ENCODE measurements at places on chromosomes 3 and 15.

DNA sequence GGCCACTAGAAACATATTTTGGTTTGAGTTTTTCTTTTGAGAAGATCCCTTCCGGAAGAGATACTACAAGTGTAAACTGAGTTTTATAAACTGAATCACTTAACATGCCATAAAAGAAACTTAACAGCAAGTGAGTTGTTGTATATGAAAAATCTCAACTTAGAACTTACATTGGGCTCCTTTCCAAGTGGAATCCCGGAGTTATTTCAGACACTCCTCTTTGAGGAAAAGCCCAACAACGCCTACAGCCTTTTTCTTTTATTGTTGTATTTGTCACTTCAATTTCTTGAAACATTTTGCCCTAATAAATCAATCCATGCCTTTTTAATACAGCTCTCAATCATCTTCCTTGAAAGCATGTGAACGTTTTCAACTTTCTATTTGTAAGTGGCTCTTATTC lies 137.3 kb downstream of the FEZF2 start:
- no peak for DNase-seq

GRCh38 chr3:23275814-23276213 lies 72.7 kb downstream of the UBE2E2 start:
- no peak for DNase-seq

GRCh38 chr3:107598926-107599771 lies 76.4 kb downstream of the BBX start:
- DNase-seq, result peak; percentile 35

DNA sequence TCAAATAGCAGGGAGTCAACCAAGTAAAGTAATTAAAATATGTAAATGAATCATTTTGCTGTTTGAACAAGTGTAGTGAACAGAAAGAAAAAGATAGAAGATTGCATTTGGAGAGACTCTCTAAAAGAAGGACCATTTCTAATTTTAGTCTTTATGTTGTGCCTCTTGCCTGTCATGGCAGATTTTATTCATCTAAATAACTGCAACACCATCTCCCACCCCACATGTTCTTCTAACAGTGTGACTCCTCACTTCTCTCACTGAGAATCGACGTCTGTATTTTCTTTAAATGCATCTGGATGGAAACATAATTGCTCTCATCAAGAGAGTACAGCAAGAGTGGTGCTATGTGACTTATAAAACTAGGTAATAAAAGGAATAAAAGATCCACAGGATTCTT lies 439.9 kb upstream of the GBE1 start:
- DNase-seq, result no peak

GRCh38 chr3:53677413-53677812 lies 168.8 kb downstream of the CHDH start:
- no peak for DNase-seq

DNA sequence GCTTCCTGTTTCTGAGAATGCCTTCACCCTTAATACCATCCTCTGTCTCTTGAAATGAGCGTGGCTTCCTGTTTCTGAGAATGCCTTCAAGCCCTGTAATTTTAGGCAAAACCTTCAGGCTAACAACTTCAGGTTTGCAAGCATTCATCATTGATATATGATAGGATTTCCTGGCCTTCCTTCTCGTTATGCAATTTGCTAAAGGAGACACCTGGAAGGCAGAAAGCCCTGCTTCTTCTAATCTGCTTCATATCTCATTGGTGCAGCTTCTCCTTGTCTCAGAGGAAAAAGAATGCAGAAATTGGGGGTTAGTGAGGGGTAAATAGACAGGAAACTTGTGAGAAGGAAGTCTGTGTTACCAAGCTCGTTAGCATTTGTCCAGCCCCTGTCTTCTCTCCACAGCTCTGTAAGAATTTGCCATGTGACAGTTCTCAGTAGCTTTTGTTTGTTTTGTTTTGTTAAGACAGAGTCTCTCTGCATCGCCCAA lies 7.3 kb downstream of the ARL6IP5 start:
- no peak for DNase-seq

GRCh38 chr3:172204716-172205115 lies 165.3 kb downstream of the FNDC3B start:
- no peak for DNase-seq

DNA sequence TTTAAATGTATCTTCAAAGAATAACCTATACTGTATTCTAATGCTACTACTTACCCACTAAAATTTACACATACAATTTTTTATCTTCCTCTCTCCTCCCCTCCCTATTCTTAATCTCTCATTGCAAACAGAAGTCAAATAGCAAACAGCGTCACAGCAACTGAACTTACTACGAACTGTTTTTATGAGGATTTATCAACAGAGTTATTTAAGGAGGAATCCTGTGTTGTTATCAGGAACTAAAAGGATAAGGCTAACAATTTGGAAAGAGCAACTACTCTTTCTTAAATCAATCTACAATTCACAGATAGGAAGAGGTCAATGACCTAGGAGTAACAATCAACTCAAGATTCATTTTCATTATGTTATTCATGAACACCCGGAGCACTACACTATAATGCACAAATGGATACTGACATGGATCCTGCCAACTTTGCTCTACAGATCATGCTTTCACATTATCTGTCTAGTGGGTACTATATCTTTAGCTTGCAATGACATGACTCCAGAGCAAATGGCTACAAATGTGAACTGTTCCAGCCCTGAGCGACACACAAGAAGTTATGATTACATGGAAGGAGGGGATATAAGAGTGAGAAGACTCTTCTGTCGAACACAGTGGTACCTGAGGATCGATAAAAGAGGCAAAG lies 984 bp downstream of the FGF7 start:
- DNase-seq, result no peak

DNA sequence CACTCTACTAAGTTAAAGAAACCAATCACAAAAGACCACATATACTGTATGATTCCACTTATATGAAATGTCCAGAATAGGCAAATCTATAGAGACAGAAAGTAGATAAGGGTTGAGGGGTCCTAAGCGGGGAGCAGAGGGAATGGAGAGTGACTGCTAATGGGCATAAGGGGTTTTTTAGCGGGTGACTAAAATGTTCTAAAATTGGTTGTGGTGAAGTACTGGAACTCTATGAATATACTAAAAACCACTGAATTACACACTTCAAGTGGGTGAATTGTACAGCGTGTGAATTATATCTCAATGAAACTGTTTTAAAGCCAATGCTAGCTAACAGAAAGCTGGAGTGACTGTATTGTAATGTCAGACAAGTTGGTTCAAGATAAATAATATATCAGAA lies 33.3 kb downstream of the KPNA1 start:
- DNase-seq, result no peak

DNA sequence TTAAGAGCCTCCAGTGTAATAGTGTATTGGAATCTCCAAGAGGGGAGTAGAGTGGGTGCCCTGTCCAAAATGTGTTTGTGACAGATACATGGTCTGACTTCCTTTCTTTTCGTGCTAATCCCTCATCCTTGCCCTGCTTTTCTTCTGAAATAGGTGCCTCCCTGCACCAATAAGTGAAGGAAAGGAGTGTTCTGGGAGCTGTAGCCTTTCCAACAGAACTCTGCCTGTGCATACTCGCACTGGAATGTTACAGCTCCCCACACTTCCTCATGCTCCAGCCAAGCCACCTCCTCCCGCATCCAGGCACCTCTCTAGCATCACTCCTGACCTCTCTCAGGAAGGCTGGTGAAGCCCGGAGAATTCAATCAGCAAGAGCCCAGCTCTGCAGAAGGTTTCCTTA lies 478.0 kb downstream of the GABRG3 start:
- no peak for DNase-seq

GRCh38 chr3:12143949-12144504 lies 14.7 kb downstream of the TIMP4 start:
- no peak for DNase-seq

GRCh38 chr15:65517866-65518207 lies 348 bp upstream of the DPP8 start:
- DNase-seq, result no peak

- DNase-seq, result no peak
Observed at GRCh38 chr15:69648212-69648611, 195.6 kb downstream of the RPLP1 start.

DNA sequence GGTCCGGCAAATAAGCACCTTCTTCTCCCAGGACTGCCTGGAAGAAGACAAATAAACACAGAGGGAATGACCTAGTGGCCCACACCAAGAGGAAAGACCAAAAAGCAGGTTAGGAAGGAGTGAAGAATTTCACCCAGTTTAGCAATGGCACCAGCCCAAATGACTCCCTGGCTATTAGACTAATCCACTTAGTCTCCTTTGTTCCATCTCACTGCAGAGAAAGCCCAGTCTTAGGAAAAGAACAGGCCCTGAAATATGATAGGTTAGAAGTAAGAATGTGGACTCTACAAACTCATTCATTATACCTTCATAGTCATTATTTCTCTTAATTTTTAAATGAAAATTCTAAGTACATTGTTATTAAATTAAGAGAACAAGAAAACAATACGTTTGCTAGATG lies 23.2 kb downstream of the SERPINI2 start:
- no peak for DNase-seq

DNA sequence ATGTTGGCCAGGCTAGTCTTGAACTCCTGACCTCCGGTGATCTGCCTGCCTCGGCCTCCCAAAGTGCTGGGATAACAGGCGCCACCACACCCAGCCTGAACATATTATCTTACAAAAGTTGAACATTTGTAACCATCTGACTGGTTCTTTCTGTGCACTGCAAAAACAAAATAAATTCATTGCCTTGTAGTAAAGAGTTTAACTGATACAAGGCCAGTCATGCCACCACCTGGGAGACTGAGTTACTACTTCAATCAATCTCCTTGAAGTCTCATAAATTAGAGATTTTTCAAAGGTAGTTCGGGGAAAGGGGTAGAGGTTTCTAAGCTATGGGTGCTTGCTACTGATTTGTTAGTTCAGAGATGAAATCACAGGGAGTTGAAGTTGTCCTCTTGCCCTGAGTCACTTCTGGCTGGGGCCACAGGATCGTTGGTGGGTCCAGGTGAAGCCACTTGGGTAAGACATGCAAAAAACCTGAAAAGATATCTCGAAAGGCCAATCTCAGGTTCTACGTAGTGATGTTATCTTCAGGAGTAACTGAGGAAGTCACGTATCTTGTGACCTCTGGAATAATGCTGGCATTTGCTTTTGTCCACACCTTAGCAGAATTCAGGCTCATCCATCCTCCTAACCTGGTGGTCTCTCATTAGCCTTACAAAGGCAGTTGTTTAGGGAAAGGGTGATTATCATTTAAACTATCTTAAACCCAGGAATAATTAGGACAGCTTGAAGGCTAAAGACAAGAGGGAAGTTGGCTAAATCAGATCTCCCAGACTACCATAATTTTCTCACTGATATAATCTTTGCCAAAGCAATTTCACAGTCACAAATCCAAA lies 33.7 kb downstream of the ZBTB11 start:
- no peak for DNase-seq

DNA sequence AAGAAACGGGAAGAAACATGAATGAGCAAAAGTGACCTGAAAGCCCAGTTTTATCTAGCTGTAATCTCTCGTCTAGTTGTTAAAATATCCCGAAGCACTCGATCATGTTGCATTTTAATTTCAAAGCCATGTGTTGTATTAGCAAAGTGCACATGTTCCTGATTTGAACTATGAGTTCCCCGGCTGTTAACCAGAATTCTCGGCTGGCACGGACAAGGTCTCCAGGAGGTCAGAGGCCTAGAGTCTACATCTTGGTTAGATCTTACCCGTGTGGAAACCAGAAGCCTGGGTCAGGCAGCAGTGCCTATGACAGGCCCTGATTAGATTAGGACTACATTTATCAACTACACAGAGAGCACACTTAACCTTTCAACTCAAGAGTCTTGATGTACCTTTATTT lies 195.8 kb downstream of the CDIN1 start:
- DNase-seq, result no peak

DNA sequence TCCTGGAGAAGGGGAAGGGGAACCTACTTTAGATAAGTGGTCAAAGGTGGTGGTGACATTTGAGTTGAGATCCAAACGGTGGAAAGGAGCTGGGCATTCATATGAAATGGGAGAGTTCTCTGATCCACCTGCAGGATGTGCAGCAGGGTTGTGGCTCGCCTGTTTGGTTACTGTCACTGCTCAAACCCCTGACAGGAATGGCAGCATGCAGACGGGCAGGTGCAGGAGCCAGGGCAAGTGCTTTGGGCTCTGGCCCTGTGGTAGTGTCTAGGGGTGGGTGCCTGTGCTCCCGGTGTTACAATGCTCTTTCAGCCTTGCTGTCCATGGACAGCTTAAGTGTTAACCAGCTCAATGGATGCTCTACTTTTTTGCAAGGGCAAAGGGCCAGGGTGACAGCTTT lies 18.5 kb downstream of the PAQR9 start:
- DNase-seq, result no peak

- no peak for DNase-seq
Observed at GRCh38 chr3:183807209-183807728, 18.1 kb downstream of the MAP6D1 start.

DNA sequence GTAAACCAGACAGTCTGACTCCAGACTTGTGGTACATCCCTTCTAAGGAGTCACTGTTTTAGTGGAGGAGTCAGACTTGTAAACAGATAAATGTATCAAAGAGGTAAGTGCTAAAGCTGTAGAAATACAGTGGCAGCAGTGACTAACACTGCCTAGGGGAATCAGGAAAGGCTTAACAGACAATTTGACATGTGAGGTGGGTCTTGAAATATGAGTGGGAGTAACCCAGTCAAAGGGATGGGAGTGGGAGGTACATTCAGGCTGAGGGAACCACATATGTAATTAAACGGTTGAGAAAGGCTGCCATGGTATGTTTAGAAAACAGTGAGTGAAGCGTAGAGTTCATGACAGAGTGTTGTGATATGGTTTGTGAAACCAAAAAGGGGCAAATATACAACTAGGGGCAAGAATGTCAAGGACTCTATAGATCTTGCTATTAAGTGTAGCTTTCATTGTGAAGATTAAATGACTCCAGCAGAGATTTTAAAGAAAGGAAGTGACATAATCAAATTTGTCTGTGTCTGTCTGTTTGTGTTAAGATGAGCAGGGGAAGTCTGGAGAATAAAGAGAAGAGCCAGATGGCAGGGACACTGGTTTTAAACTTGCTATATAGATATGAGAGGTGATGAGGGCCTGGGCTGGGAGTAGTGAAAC lies 11.2 kb upstream of the ALCAM start:
- DNase-seq, result no peak

- no peak for DNase-seq
Observed at GRCh38 chr3:161423911-161424522, 52.7 kb upstream of the SPTSSB start.

Measured in Calu3 (cell line).